Tibial artery (tissue), 4 donors: ENCODE measurements at places on chromosomes 6 and 20.
A peak's percentile ranks its signal among the peaks of the same experiment; 100 is the strongest.

DNA sequence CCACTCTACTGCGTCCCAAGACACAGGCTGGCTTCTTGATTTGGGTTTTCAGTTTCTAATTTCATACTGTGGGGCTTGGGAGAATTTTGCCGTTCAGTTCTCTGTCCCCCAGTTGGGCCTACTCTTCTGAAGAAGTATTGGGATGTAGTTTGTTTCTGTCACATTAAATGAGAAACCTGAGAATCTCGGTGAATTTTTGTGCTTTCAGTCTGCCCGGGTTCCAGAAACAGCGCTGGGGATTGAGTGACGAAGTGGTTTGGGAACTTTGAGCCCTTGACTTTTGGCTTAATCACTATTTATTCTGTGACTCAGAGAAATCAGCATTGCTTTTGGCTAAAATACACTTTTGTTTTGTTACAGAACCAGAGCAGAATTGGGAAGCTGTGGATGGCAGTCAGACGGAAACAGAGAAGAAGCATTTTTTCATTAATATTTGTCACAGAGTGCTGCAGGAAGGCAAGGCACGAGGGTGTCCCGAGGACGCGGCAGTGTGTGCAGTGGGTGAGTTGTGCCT lies 74.0 kb downstream of the IGF2R start:
- DNase-seq = no peak

GRCh38 chr6:84719152-84719551 lies 45.2 kb downstream of the TBX18 start:
- DNase-seq = no peak

DNA sequence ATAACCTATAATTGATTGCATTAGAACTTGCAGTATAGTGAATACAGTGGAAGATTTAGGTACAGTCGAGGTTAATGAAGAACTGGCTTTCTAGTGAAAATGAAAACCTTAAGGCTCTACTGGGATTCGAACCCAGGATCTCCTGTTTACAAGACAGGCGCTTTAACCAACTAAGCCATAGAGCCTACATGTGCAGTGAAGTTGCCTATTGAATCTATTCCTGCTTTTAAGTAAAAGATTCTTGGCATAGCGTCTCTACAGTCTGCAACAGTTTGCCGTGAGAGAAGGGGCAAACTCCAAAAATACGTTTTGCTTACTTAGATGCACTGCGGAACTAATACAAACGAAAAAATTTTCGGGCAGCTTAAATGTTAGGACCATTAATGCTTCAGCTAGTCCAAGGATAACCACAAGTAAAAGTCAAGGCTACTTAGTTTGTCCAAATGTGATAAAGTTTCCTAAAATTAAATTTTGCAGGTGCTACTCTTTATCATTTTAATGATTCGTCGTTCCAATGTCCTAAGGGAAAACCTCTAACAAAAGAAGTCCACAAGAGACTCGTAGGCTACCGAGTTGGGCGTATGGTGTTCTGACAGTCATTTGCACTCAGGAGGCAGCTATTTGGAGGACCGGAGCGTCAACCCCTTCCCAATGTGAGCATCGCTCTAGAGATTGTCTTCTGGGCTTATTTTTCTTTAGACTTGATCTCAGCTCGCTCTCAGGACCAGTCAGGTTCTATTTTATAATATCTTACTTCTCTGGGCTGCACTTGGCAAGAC lies 31.3 kb upstream of the ZSCAN23 start:
- no peak for DNase-seq

- DNase-seq = no peak
These were observed 19.2 kb downstream of the MICA start for GRCh38 chr6:31422587-31422986.

DNA sequence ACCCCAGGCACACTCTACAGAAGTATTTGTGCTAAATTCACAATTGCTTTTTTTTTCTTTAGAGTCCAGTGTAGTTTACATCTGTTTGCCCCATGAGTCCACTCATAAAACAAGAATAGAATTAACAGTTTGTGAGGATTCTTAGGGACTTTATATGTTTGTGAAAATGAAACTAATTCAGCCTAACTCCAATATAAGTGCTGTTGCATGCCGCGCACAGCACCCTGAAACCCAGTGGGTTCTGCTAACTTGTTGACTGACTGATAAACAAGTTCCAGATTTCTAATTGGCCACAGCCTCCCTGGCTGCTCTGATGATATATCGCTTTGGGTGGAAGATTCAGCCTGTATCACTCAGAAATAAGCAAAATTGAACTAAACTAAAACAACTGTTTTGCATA lies 561.4 kb downstream of the PKHD1 start:
- DNase-seq = no peak

DNA sequence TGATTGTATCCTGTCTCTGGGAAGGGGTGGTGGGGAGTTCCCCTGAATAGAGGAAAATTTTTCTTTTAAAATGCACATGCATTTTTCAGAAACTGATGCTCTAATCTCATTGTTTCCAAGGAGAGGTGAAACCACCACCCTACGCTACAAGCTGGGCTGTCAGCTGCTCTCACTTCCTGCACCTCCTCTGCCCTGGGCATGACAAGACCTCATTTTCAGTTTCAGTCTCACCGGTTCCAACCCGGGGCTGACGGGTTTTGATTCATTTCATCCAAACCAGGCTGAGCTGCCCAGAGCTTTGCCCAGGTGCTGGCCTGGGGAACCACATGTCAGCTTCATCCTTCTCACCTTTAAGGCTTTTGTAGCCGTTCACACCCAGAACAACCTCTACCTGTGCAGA lies 99.7 kb downstream of the EYA2 start:
- DNase-seq = no peak

- no peak for DNase-seq
These were observed 29.6 kb downstream of the DSE start for GRCh38 chr6:116400328-116400727.

DNA sequence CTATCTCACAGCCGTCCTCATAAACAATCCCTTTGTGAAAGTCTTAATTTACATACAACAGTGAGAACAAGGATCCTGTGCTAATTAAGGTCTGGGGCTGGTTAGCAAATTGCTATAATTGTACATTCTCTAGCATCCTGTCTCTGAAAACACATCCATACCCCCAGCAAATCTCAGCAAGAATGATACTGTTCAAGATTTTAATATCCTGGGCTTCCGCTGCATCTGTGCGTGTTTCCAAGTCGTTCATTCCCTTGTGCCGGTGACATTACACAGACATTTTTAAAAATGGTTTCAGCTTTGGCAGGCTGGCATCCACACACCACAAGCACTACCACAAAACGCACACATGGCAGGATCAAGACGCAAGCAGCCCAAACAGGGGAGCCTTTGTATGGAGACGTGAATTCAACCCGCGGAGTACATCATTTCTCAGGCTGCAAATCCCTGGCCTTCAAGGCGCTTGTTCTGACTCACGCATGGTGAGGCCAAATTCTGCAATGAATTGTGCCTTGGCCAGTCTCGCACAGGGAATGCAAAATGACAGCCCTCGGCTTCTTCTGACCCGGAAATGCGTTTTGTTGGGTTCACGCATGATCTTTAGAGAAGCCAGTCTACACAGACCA lies 20.3 kb downstream of the ZMYND8 start:
- DNase-seq = no peak

- no peak for DNase-seq
These were observed 53.6 kb upstream of the FYN start for GRCh38 chr6:111926731-111927302.

DNA sequence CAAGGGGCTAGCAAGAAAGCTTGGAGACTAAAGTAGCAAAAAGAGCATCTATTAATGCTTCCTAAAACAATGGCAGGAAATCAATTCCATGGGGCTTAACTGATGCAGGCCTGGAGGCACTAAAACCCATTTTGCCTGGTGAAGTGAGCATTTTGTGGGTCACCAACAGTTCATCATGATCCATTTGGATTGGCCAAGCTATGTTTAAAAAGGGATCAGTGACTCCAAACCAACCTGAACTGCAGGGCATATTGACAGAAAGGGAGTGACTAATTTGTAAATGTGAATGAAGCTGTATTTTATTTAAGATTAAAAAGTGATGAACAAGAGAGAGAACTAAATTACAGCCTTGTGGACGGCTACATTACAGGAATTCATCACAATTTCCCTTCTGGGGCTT lies 132.0 kb downstream of the PCSK2 start:
- no peak for DNase-seq

DNA sequence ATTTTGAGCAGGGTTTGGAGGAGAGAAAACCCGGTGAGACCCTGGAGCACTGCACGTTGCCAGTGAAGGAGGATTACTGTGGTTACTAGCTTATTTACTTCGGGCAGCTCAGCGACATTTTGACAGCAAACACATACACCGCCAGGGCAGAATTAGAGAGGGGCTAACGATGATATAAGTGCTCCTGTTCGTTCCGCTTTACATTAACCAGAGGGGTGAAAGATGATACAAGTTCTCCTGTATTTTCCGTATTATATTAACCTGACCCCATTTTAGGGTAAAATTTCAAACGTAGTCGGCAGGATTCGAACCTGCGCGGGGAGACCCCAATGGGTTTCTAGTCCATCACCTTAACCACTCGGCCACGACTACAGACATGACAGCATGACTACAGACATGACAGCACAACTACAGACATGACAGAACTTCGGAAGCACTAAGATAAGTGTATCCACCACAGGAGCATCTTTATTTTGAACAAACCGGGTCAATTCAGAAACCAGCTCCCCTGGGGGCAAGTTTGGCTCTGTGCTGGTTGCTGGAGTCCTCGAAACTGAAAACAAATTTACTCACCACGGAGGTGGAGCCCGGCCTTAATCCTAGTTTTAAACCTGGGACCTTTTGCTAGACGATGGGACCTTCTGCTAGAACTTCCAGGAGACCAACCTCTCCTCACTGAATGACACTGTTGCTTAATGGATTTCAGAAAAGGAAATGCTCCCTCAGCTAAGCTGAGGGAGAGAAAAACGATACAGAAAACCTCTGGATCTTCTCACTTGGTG lies 80.4 kb upstream of the ZNF184 start:
- DNase-seq = no peak

- DNase-seq = no peak
These were observed 712.0 kb upstream of the NRSN1 start for GRCh38 chr6:23414051-23414445.

GRCh38 chr20:57325632-57326356 lies 3.8 kb upstream of the SPO11 start:
- DNase-seq = no peak

- no peak for DNase-seq
These were observed 96.4 kb upstream of the MRPS10 start for GRCh38 chr6:42313941-42314570.

DNA sequence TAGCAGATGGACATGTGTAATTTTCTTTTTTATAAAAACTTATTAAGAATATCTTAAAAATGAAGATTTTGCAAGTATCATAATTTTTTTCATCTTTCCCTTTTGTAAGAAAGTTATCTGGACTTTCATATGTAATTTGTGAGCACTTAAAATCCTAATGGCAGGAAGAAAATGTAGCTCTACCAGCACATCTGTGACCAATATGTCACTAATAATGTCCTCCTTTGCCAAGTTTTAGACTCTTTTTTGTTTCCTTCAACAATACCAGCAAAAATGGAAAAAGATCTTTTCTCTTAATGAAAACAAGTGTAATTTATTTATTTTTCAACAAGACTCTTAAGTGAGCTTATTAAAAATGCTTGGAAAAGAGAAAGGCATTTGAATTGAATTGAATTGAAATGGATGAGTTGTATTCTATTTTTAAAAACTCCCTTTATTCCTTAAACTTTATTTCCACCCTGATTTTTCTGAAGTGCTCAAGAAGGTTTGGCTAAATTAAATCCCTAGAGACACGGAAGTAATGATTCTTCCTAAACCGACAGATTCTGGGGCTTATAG lies 110.7 kb downstream of the KIF6 start:
- DNase-seq = no peak

- DNase-seq = no peak
These were observed 94.0 kb downstream of the SHLD1 start for GRCh38 chr20:5844063-5844681.

DNA sequence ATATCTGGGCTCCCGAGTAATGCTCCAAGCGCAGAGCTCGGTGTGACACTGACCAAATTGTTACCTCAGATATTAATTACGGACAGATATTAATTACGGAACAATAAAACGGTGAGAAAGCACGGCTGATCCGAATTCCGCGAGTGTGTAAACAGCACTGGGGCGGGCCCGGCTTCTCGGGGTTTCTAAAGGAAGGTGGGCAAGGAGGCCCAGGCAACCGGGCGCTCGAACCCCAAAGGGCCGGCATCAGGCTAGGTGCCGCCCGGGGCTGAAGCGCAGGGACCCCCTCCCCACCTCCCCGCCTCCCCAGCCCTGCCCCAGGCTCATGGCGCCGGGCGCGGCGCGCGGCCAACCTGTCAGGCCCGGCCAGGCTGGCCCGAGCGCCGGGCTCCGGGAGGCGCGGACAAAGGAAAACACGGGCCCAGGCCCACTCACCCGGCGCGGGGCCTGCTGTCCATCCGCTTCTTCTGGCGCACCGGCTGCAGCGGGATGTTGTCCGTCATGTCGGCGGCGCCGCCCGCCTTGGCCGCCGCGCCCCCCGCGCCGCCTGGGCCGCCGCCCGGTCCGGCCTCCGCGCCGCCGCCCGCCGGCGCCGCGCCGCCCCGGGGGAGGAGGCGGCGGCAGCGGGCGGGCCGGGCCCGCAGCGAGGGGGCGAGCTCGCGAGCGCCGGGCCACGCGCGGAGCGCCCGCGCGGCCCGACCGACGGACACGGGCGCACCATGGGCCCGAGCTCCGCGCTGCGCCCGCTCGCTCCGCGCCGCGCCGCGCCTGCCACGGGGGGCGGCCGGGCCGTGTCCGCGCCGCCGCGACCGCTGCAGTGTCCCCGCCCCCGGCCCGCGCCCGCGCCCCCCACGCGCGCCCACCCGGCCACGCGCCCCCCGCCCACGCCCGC lies at the start of gene ATP9A:
TSS of gene ATP9A (minus strand) at position 524 of the 892 bp plus-strand sequence. CDS start at position 503, 21 bp downstream.
- peak; percentile 69 for DNase-seq

GRCh38 chr6:39576556-39577303 lies 148.5 kb downstream of the KIF6 start:
- no peak for DNase-seq

DNA sequence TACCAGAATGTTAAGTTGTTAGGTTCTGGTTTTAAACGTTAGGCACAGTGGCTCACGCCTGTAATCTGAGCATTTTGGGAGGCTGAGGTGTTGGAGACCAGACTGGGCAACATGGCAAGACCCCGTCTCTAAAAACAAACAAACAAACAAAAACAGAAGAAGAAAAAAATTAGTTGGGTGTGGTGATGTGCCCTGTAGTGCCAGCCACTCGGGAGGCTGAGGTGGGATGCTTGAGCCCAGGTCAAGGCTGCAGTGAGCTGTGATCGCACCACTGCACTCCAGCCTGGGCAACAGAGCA lies 19.4 kb downstream of the NOL4L start:
- no peak for DNase-seq

DNA sequence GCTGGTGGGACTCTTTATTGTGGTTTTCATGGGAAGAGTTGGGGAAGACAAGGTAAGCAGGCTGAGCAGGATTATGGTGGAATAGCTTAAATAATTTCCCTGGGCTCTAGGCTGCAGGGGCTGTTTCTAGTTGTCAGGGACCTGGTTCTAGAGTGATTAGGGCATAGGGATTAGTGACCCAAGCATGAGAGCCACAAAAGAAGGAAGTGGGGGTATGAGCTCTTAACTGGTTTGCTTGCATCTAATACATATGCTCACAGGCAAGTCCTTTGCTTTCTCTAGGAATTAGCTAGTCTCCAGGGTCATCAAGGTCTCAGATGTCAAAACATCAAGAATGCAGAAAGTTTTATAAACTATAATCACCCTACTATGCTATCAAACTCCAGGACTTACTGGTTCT lies 67.5 kb upstream of the NRN1 start:
- no peak for DNase-seq

GRCh38 chr20:32472581-32473207 lies 112.4 kb downstream of the NOL4L start:
- no peak for DNase-seq
